ENCODE measurements at places on chromosomes 12 and 14.

- no peak for DNase-seq
Observed at GRCh38 chr12:82593901-82594396, 92.8 kb upstream of the TMTC2 start.

GRCh38 chr12:12406762-12407161 lies 49.9 kb downstream of the BORCS5 start:
- no peak for DNase-seq

- DNase-seq, result no peak
Observed at GRCh38 chr12:91364471-91365184, 182.0 kb upstream of the DCN start.

- DNase-seq, result no peak
Observed at GRCh38 chr14:29822430-29822709, 105.3 kb downstream of the PRKD1 start.

DNA sequence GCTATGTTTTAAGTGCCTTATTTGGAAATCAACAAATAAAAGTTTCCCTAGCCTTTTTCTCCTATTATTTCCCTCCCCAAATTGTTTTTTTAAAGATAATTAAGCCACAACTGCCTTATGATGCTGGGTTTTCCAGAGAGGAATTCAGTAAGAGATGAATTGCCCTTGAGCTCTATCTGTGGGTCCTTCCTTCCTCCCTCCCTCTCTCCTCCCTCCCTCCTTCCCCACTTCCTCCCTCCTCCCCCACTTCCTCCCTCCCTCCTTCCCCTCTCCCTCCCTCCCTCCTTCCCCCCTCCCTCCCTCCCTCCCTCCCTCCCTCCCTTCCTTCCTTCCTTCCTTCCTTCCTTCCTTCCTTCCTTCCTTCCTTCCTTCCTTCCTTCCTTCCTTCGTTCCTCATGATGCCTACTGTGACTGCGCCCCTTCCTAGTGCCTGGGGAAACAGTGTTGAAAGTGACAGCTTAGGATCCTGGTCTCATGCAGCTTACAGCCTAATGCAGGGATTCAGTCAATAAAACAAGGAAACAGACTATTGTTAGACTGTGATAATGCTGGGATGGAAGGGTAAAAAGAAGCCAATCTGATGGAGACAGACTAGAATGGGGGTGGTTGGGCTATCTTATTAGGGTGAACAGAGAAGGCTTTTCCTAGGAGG lies 1417.1 kb downstream of the AACS start:
- no peak for DNase-seq

DNA sequence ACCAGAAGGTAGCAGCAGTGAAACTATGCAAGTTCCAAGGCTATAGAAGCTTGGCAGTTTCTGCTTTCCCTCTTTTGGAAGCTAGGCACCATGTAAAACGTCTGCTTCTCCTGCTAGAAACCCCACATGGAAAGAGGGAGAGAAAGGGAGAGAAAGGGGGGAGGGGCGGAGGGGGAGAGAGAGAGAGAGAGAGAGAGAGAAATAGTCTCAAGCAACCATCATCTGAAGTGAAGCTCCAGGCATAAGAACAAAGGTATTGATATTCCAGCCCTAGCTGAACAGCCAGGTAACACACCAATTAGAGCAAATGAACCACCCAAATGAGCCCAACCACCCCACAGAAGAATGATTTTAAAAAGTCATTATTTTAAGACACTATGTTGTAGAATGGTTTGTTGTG lies 8.5 kb downstream of the SLC6A15 start:
- DNase-seq, result no peak

DNA sequence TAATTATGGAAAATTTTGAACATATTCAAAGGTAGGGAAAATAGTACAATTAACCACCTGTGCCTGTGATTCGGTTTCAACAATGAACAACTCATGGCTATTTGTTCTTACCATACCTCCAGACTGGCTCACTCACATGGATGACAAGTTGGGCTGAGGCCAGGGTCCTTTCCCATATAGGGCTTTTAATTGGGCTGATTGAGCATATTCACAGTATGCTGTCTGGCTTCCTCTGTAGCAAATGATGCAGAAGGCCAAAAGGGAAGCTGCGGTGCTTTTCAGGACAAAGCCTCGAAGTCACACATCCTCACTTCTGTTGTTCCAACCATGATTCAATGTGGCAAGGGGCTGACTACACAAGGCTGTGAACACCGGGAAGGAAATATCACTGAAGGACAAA lies 297.5 kb upstream of the SLC16A7 start:
- DNase-seq, result no peak

- DNase-seq, result no peak
Observed at GRCh38 chr12:121121805-121122204, 10.9 kb upstream of the P2RX7 start.
